ENCODE measurements at places on chromosomes 7 and 10.
A peak's percentile ranks its signal among the peaks of the same experiment; 100 is the strongest.

DNA sequence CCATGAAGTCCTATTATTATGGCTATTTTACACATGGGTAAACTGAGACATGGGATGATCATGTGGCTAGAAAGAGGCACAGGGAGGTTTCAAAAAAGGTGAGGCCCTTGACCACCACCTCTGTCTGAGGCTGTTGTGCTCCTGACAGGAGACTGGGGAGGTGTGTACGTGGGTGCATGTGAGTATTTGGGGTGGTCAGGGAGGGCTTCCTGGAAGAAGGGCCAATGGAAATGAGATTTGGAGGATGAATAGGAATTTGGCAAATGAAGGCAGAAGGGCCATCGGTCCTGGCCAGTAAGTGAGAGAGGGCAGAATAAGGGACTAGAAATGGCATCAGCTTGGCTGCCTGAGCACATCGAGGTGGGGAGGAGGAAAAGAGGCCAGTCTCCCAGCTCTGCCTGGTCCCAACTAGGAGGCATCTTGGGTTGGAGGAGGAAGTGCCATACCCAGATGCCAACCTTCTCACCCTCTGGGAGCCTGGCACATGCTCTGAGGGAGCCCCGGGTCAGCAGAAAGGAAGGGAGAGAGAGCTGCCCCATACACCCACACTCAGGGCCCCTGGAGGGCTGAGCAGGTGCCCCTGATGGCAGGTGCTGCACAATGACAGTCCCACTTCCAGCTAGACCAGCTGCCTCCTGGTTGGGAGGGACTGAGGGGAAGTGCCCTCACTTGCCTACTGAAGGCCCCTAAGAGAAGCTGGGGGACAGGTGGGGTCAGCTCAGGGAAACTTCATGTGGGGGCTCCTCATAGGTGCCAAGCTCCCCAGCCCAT is 47.7 kb downstream of the CDH23 start:
- no peak for DNase-seq

DNA sequence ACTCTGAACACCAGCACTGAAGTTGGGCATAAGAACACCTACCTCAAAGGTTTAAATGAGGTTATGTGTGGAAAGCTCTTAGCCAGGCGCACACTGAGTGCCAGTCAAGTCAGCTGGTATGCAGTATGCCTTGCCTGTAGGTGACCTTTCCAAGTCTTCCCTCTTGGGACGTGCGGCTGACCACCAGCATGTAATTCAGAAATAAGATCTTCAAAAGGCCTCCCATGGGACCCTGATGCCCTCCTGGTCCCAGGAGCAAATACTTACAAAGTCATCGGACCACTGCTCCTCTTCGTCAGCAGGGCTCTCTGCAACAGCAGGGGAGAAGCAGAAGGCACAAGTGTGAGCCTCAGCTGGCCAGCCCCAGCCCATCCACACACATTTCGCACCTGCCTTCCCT is 40.8 kb downstream of the BLNK start:
- no peak for DNase-seq

DNA sequence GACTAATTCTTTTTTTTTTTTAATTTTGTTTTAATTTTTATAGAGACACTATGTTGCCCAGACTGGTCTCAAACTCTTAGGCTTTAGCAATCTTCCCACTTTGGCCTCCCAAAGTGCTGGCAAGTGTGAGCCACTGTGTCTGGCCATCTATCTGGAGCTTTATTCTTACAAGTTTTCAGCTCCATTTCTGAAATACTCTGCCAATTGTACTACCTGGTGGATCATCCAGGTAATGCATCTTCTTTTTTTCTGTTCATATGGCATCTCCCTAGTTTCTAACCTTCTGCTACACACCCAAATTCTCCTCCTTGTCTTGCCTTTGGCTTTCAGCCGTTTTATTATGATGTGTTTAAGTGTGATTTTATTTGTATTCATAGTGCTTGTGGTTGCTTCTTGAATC is 40.2 kb downstream of the ZNF365 start:
- DNase-seq = no peak

GRCh38 chr10:132541601-132542011 is 4.0 kb downstream of the INPP5A start:
- no peak for DNase-seq

DNA sequence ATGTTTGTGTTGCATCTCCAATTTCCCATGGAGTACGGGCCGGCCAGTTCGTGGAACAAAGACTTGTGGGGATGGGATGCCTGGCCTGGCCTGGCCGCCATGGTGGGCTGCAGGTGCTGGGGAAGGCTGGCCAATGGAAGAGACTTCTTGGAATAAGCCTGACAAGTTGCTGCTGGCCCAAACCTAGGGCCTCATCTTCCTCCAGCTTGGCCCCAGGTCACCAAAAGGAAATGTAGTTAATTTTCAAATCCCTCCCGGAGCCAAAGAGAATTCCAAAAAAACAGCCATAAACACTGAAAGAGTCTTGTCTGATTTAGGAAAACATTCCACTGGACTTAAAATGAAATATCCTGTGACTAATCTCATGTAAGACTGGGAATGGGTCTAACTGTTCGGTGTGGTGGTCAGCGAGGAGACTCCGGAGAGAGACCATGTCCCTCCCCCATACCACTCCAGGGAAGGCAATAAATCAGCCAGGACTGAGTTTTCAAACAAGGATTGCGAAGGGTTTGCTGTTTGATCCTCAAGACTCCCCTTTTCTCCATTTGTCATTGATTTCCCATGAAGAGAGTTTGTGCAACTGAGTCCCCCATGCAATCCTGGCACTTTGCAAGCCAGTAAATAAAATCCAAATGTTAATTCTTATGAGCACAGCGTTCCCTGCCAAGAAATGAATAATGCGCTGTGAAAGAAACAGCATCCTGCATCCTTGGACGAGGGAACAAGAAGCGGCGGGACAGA is 128.7 kb upstream of the HABP2 start:
- DNase-seq = no peak

- no peak for DNase-seq
Observed at GRCh38 chr10:60258429-60258797, 131.3 kb downstream of the ANK3 start.

- no peak for DNase-seq
Observed at GRCh38 chr7:18702071-18702829, 206.7 kb downstream of the HDAC9 start.

DNA sequence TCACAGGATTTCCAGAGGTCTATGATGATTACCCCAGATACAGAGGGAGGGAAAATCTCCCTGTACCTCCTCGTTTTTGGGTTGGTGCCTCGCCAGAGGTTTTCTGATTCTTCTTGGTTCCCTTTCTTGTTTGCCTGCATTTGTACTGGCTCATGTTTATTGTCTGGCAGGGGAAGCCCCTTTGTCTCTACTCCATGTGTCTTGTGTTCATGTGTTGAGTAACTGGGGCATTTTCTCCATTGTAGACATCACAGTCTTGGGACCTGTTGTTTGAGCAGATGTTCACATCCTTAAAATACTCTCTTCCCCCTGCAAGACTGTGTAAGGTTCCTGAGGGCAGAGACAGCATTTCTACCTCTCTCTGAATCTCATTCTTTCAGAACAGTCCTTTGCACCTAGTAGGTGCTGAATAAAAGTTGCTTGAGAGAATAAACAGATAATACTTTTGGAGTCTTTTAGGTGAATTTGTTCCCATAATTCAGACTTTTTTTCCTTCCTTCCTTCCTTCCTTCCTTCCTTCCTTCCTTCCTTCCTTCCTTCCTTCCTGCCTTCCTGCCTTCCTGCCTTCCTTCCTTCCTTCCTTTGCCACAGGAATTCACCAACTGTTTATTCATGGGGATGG is 25.1 kb downstream of the CDK14 start:
- no peak for DNase-seq

DNA sequence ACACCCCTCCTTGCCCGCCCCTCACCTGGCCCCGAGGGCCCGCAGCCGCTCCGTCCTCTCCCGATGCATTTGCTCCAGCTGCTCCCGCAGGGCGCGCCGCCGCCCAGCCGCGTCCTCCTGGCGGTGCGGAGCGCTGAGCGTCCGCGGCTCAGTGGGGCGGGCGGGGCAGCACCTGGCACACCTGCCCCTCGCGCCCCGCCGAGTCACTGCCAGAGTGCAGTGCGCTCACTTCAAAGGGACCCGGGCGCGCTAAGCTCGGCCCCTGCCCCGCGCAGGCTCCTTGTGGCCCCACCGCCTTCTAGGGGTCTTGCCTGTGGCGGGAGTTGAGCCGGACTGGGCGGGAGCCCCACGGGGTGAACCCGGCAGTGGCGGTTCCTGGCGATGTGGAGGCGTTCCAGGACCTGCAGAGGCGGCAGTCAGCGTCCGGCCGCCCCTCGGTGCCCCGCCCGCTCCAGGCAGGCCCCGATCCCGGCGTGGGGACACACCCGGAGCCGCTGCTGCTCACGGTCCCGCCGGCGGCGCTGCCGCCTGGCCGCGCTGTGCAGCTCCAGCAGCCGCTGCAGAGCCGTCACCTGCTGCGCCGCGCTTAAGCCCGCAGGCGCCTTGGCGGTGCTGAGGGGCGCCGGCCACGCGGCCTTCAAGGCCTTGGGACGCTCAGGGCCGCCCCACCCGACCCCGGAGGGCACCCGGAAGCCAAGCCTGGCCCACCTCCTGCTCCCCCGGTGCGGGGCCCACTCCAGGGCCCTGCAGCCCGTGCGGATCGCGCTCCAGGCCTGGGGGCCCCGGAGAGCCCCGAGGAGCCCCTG is 6.7 kb downstream of the ATP6V1F start:
- DNase-seq = no peak

GRCh38 chr7:154699417-154699816 is 303.5 kb downstream of the PAXIP1 start:
- peak; percentile 14 for DNase-seq

GRCh38 chr7:99027241-99027640 is 116.7 kb downstream of the SMURF1 start:
- no peak for DNase-seq

DNA sequence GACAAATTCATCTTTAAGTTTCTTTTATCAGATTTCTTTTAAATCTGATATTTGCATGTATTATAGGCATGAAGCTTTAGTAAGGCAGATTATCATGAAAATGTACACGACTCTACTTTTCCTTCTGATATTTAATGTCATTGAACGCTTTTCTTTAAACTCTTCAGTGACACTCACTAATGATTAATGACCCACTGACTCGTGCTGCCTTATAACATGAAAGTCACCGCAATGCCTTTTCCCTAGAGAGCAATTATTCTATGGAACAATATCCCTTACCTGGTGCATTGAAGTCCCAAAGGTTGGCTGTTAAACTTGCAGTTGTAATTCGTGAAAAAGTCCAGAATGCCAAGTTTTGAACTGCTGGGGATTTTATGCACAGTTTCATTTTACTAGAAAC is 33.4 kb upstream of the HGF start:
- DNase-seq = no peak

DNA sequence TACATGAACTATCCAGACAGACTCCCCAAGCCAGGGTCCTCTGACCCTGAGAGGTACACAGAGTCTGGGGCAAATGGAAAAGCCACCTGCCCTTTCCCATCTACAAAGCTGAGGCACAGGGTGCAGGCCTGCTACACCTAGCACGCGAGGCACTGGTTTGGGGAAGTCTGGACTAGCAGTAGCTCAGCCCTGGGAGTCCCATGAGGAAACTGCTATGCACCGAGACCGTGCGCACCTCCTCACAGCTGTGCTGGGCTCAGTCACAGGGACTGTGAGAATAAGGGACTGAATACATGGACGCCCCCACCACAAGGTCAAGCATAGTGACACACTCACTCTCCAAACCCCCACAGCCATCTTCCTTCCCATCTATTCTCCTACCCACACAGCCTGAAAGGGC is 8.2 kb downstream of the MAT1A start:
- DNase-seq = no peak

DNA sequence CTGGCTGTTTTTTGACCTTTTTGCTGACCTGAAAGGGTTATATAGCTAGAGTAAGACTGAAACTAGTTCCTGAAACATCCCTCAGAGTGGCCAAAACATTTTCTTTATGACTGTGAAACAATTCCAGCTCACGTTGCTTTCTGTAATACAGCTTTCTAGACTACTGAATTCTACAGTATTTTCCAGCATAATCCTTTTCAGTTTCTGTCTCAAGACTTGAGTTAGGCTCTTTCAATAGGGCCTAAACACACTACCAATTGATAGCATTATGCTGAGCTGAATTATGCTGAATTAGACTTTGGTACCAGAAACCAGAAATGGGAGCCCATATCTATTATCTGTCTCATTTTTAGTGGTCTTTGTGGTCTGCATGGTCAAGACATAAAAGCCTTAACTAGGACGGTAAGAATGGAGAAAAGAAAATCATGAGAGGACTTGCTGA is 72.6 kb downstream of the EPDR1 start:
- no peak for DNase-seq

DNA sequence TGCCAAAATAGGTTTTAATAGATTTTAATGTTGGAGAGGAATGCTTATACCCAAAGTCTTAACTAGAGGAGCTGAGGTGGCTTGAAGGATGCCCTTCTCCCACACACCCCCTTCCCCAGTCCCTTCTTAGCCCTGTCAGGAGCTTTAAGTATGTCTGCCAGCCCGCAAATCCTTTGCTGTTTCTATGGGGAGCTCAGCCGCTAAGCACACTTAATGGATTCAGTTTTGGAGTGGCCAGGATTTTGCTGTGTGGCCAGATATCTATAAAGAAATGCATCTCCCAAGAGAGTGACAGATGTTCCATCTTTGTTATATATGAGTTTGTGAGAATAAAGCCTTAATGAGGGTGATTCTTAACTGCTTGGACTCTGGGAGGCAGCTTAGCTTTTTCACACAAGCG is 152.9 kb upstream of the ZNF32 start:
- DNase-seq = no peak

DNA sequence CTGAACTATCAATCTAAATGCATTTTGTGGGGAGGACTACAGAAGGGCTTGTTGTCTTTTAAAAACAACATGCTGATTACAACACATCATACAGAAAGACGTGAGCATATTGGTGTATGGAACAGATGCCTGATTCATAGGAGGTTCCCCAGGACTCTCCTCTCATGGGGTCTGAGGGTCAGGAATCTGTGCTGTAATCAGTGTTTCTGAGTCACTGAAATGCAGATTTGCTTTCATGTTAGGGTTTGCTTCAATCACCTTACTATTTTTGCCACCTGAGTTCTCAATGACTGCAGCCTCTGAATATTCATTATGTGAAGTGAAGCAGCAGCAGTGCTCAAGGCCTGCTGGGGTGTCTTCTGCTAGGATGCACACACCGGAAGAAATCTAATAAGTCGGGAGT is 550 bp upstream of the ANK3 start:
- no peak for DNase-seq

DNA sequence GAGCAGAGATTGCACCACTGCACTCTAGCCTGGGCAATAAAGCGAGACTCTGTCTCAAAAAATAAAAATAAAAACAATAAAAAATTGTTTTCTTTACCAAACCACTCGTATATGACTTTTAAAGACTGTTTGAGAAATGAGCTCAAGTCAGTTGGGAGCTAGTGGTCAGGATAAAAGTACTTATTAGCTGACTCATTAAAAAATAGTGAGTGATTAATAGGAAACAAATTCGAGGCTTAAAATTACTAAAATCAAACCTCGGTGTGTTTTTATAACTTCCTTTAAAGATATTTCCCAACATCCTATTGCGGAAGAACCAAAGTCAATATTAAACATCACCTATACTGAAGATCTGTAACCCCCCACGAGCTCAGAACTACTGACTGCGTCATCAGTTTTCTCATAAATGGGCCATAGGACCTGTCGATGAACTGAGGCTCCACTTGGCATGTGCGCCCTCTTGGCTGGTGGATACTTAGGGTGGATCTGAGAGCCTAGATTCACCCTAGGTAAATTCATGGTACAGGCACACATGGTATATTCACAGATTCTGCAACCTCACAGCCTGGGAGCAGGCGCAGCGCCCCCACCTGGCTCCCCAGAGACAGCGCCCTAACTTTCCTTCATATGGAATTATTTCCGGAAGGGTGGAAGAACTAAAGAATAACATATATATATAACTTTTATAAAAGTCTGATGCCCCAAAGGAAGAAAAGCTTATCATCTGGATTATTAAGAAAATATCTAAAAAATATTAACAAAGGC is 9.2 kb downstream of the MKI67 start:
- no peak for DNase-seq

GRCh38 chr10:79601939-79602338 is 8.8 kb upstream of the SFTPA1 start:
- no peak for DNase-seq
